NCI-H2081 (cell line): ENCODE measurements at places on chromosomes 13 and 19.

DNA sequence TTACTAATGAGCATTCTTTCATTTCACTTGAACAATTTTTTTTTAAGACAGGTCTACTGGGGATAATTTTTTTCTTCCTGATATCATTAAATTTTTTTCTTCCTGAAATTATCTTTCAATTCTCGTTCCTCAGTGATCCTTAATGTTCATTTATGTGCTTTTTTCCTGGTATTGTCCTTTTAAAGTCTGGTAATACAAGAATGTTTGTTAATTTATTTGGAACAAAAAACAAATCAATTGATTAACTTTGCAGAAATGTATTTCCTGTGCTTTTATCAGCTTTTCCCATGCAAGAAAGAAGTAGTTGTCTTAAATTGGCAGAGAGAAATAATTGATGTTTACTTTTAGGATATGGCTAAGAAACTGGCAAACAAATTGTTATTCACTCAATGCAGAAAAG is 945.4 kb upstream of the MIR17HG start:
- no peak for DNase-seq

DNA sequence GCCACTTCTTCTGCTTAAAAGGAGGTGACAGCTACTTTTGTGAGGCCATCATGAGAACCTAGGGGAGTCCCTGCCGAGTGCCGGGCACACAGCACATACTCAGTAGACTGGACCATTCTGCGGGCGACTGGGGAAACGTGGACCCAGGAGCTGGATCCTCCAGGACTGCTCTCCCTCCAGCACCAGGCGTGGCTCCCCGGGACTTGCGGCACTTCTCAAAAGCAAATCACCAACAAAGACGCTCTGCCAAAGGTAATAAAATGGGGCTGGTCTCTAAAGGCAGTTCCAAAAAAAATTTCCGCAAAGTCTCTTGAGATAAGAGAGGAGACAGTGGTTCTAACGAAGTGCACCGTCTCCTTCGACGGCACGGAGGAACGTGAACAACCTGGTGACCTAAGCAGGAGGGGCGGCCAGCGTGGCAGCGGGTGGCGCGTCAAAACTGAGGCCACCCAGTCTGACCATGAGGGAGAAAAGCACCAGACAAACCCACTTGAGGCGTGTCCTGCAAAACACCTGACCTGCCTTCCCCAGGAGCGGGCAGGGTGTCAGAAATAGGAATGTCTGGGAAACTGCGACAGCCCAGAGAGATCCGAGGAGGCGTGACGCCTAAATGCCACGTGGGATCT is 1.4 kb upstream of the TMPRSS9 start:
- no peak for DNase-seq

DNA sequence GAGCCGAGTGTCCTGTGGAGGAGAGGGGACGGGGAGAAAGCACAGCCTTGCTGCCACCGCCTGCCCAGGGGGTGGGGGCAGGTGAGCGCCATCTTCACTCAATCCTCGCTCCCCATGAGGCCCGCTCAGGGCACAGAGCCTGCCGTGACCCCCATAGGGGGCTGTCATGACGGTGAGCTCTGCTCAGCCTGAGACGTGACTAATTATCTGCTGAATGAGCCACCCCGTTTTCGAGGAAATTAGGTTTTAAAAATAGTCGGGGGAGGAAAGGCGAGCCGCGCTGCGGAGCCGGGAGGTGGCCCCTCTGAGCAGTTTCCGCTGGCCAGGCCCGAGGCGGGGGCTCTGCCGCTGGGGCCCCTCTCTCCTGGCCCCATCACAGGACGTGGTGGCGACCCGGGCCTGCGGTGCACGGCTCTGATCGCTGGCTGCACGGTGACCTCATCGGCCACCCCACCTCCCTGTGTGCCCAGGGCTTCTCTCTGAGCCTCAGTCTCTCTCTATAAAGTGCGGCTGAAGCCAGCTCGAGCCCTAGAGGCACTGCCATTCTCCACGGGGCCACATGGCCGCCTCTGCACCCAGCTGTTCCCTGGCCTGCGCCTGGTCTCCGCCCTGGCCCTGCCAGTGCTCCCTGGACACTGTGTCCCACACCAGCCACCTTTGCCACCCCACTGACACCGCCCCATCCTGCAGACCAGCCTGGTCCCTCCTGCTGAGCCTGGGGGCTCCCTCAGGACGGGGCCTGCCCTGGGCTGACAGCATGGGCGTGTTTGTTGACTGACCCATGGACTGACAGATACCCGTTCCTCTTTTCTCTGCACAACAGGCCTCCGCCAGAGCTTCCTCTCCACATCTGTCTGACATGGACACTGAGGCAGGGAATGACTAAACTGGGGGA is 28.3 kb downstream of the PIP5K1C start:
- DNase-seq = no peak

GRCh38 chr13:27321468-27322431 is 51.1 kb downstream of the RASL11A start:
- no peak for DNase-seq

- DNase-seq = no peak
These were observed 238.8 kb upstream of the PCDH20 start for GRCh38 chr13:61654481-61654880.

DNA sequence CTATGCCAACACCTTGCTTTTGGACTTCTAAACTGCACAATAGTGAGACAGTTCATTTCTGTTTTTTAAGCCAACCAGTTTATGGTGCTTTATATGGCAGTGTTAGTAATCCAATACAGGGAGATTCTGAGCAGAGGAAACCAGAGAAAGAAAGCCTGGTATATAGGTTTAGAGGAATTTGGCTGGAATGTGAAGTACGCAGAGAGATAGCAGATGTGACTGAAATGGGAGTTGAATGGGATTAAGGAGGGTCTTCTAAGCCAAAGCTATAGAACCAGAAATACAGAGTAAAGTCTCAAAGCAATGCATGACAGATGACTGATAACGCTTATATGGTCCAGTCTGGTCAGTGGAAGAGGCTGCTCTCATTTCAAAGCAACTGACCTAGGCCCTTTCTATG is 453.7 kb downstream of the GPC6 start:
- DNase-seq = no peak

- peak; percentile 28 for DNase-seq
These were observed 2.8 kb downstream of the UBA2 start for GRCh38 chr19:34430738-34431625.

- no peak for DNase-seq
These were observed 301.9 kb upstream of the OBI1 start for GRCh38 chr13:78960881-78961280.
